Umbilical cord (tissue), 2 donors: ENCODE measurements at places on chromosomes 5 and 9. TPM values are rescaled to one million over a fixed set of nuclear protein-coding genes. Genes with fewer than 3 reads are reported as not detected.

Gene FAM221B
- 1.2 TPM for total RNA-seq

Gene SH3TC2
- 5.8 TPM for total RNA-seq

Gene PHYHD1
- total RNA-seq = 24.3 TPM

Gene IFNA13
- total RNA-seq = 8.2 TPM

Gene PCDHA8
- total RNA-seq = 6.0 TPM

Gene FXN
- total RNA-seq = 8.2 TPM

Gene KLHL3
- total RNA-seq = 5.5 TPM

Gene AK8
- total RNA-seq = 0.48 TPM

DNA sequence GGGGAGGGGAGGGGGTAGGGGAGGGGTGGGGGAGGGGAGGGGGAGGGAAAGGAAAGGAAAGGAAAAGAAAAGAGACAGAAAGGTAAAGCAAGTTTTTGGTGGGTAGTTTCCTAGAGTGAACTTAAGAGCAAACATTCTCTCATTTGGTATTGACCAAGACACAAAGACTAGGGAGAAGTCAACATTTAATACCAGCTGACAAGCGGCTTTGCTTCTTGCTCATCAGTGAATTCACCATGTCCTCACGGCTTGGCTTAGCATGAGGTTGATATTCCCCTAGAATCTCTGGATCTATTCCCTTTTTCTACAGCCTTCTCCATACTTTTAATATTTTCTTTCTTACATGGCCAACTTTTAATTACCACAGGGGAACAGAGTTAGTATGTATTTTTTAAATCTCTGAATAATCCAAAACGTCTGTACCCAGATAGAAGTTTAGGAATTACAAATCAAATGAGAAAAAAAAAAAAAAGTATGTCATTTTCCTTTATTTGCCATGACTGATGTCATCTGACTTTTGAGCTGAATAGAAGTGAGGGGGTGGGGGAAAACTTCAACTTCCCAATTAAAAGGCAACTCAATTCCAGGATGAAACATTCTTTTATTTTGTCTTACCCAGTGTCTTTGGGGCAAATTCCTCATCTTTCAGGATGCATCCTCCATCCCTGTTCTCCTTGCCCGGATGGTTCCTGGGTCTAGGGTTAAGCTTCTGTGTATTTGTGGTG is 40.1 kb upstream of the GLIS3 start:
- DNase-seq = no peak

DNA sequence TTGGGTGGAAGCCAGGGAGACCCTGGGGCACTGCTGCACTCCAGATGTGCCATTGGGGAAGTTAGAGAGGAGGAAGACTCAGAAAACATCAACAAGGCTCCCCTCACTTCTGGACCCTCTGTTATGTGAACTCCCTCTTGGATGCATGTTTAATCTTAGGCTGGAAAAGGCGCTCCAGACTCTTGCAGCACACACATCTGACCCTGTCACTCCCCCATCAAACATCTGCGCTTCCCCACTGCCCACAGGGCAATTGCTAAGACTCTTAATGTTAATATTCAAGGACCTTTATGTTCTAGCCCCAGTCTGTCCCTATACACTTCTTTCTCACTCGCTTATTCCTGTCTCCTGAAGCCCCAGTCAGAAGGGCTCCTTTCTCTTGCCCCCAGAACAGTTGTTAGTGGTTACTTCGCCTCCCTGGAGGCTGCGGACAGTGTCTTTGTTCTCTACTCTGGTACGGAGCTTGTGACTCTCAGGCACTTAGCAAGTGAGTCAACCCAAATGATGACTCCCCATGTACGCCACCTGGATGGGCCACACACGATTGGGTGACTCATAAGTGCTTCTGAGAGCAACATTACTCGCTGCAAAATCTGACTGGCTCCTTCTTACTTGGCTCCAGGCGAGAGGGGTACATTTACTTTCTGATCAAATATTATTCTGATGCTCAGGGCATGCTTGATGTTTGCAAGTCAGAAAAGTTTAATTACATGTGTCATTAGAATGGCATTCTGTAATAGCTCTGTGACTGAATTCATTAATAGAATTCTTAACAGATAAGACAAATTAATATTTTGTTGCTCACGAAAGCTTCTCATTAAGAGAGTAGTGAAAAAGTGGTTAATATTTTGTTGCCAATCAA is 193.6 kb downstream of the HSPA4 start:
- no peak for DNase-seq

DNA sequence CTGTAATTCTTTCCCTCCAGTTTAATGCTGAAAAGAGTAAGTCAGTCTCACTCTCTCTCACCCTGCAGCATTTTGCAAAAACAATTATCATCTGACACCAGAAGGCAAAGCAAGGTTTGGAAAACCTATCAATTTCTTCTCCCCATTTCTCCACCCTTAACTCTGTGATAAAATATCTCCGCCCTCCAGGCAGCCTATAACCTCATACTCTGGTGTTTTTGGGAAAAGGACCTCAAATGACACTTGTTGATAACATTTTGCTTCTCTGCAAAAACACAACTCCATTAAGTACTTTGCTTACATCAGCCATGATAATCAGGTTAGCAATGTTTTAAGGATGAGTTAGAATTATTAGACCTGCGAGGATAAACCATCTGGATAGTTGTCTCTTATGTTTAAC is 2.3 kb downstream of the ANKH start:
- DNase-seq = no peak

- no peak for DNase-seq
These were observed 109.2 kb downstream of the DMXL1 start for GRCh38 chr5:119179857-119180641.

DNA sequence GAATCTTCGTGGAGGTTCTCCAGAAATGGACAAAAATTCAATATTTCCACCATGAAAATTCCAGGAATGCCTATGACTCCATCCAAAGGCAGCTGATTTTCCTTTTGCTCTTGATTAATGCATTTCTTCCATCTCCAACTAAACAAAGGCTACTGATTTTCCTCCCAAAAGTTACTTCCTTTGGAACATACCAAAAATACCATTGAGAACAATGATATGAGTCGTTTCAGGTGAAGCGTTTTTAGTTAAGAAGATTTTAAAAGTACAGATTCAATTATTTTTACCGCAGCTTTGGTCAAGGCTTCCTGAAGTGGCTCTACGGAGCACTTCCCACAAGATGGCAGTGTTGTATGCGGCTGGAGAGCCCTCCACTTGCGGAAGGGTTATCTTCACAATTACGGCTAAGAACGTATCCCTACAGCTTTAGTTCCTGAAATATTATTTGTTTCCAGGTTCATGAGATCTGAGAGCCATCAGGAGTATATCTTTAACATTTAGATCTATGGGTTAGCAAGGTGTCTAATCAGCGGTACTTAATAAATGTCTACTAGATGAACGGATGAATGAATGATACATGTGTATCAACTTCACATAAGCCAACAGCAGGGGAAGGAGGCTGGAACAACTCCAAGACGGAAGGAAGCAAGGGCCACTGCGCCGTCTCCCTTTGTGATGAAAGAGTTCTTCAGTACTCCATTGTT is 35.9 kb upstream of the ARSB start:
- peak; percentile 71 for DNase-seq

GRCh38 chr5:77168161-77168878 is 42.2 kb upstream of the PDE8B start:
- DNase-seq = peak; percentile 23

GRCh38 chr5:31062902-31063580 is 130.4 kb upstream of the CDH6 start:
- DNase-seq = no peak

GRCh38 chr9:109086221-109086620 is 33.5 kb downstream of the TMEM245 start:
- DNase-seq = no peak

- DNase-seq = no peak
These were observed 782.9 kb downstream of the CDH12 start for GRCh38 chr5:22070186-22070728.

DNA sequence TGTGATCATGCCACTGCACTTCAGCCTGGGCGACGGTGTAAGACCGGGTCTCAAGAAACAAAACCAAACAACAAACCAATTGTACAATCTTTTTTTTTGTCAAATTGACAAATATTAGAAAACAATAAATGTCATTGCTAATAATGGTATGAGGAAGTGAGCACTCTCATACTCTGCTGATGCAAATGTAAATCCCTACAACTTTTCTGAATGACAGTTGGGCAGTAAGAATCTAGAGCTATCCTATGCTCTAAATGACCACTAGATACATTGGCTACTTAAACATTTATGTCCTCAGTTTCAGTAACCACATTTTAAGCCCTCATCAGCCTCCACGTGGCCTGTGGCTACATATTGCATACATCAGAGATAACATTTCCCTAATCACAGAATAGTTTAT is 256.2 kb downstream of the FER start:
- DNase-seq = no peak

DNA sequence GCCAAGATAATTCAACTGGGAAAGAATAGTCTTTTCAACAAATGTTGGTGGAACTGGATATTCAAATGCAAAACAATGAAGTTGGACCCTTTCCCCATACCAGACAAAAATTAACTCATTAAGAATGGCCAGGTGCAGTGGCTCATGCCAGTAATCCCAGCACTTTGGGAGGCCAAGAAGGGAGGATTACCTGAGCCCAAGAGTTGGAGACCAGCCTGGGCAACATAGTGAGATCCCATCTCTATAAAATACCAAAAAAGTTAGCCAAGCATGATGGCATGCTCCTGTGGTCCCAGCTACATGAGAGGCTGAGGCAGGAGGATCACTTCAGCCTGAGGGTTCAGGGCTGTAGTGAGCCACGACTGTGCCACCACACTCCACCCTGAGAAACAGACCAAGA is 24.2 kb downstream of the SERINC5 start:
- DNase-seq = no peak

- no peak for DNase-seq
These were observed 56.7 kb upstream of the PCA3 start for GRCh38 chr9:76707510-76707909.

GRCh38 chr5:151686674-151687407 is at the start of gene SPARC:
SPARC (minus strand) TSS chr5:151686915; CDS start chr5:151676188, 10,727 bp downstream.
- peak; percentile 98 for DNase-seq

DNA sequence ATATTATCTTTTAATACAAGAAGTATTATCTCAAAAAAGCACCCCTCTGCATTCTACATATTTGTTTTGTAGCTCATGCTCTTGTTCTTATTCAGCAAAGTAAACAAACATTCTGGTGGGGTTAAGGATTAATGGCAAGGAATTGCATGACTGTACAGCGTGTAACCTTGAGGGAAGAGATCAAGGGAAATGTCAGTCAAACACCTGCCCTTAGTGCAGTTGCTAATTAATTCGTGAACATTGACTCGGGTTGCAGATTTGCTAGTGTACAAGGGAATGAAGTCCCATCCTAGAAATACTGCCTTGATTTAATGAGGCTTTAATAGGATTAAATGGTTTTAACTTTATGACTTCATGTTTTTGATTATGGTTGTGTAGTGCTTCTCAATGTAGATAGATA is 1758.1 kb downstream of the MAT2B start:
- DNase-seq = no peak

DNA sequence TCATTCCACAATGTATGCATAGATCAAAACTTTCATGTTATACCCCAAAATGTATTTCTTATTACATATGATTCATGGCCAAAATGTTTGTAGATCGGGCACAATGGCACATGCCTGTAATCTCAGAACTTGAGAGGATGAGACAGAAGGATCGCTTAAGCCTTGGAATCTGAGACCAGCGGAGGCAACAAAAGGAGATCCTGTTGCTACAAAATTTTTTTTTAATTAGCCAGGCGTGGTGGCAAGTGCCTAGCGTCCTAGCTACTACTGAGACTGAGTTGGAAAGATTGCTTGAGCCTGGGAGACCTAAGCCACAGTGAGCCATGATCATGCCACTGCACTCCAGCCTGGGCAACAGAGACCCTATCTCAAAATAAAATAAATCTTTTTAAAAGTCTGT is 89.9 kb downstream of the MAPKAP1 start:
- DNase-seq = no peak

DNA sequence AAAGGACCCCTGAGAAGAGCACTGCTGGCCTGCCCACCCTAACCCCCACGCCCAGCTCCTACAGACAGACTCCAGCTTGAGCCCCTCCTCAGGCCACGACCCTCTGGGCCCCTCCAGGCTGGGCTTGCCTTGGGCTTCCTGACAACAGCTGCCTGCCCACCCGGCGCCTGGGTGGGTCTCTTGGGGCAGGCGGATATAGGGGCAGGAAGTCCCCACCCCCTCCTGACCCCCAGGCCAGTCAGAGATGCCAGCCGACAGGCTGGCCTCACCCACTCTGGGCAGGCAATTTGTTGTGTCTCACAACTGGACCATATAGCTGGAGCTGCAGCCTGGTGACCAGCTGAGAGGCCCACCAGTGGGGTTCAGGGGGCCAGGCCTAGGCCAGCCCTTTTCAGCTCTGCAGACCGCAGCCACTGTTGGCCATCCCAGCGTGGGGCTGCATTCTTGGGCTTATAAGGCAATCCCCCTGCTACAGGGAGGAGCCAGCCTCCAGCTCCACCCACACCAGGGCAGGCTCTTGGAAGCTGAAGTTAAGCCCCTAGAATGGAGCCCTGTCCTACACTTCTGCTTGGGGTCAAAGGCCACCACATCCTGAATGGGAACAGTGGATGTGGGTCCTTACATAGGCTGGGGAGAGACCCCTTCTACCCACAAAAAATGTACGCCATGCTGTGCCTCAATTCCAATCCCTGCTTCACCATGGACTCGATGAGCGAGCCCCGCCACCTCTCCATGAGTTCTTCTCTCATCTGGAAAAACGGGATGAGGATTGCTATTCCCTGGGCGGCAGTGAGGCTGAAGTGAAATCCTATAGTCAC is 2.0 kb downstream of the PDLIM7 start:
- DNase-seq = peak; percentile 96

DNA sequence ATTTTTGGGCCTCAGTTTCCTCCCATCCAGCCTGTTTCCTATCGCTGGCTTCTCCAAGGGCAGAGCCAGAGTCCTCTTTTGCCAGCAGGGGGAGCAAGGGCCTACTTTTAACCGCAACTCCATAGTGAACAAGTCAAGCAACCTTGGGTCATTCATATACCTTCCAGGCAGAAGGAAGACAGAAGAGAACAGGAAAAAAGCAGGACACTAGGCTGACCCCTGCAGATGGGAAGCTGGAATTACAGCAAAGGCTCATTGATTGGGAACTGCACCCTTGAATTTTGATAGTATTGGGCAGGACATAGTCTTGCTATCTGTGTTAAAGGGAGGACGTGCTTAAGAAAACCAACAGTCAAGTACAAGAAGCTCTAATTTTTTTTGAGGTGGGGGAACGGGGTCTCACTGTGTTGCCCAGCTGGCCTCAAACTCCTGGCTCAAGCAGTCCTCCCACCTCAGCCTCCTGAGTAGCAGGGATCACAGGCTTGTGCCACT is 30.1 kb downstream of the QRFP start:
- peak; percentile 84 for DNase-seq
